D721Med (cell line): ENCODE measurements at places on chromosomes 7 and 10.

DNA sequence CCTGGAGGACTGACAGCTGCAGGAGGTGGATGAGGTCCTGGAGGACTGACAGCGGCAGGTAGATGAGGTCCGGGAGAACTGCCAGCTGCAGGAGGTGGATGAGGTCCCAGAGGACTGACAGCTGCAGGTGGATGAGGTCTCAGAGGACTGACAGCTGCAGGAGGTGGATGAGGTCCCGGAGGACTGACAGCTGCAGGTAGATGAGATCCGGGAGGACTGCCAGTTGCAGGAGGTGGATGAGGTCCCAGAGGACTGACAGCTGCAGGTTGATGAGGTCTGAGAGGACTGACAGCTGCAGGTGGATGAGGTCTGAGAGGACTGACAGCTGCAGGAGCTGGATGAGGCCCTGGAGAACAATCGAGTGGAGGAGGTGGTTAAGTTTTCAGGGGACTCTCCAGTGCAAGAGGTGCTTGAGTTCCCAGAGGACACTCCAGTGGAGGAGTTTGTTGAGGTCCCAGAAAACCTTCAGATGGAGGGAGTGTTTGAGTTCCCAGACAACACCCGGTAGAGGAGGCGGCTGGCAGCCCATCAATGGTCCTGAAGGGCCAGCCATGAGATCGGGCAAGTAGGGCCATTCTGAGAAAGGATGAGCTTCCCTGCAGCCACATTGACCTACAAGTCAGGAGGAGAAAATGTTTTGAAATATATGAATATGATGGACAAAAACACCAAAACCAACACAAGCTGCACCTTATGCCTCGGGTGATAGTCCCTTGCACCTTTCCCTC is 4.7 kb upstream of the EIF5AL1 start:
- no peak for DNase-seq

DNA sequence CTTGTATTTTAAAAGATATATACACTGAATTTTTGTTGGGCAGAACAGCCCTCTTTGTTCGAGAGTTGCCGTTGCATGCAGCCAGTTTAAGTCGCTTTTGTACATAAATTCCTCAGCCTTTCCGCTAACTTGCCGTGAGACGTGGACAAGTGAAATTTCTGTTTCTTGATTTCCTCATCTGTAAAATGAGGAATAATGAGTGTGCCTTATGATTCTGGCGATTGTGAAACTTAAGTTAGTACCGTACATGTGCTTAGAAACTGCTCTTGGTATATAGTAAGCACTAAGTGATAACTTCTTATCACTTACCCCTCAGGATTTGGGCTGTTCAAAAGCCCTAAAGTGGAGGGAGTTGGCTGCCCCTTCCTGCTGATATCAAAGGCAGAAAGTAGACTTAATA is 1.4 kb downstream of the CCNJ start:
- DNase-seq = no peak

- DNase-seq = no peak
These were observed 31.5 kb downstream of the BTAF1 start for GRCh38 chr10:91955114-91955513.

DNA sequence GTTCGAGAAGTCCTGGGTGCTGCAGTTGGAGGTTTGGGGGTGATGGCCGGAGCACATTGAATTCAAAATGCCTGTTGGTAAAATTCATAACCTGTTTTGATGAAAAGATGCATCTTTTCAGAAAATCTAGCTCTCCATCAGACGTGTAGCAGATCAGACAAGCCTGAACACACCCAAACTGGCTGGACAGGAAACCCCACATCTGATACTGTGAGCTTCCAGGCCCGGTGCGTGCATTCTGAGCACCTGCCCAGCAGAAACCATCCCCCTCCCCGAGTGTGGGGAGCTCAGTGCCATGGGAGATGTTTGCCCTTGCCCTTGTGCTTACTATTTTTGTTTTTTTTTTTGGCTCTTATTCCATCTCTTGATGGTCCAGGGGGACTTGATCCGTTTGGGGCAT is 417.1 kb downstream of the TCERG1L start:
- no peak for DNase-seq

DNA sequence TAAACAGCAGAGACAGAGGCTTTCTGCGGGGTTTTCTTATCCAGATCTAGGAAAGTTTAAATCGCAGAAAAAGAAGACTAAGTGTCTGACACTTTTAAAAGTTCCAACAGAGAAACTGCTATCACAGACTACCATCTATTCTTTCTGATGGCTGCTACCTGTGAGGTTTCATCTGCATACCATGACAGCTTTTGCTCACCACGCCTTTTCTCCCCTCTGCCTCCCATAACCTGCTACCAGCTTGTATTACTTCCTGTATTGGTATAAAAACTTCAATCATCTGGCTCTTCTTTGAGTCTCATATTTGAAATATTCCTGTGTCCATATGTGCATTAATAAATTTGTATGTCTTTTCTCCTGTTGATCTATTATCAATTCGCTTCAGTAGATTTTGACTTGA is 34.1 kb upstream of the RTKN2 start:
- no peak for DNase-seq

- no peak for DNase-seq
These were observed 108.0 kb downstream of the MKI67 start for GRCh38 chr10:128018236-128018635.

GRCh38 chr10:90218846-90219245 is 517.5 kb downstream of the KIF20B start:
- no peak for DNase-seq

GRCh38 chr7:45036796-45037195 is 36.8 kb downstream of the CCM2 start:
- DNase-seq = no peak

- no peak for DNase-seq
These were observed 522.6 kb downstream of the AUTS2 start for GRCh38 chr7:70120851-70121250.

GRCh38 chr10:98613446-98613845 is 166.7 kb upstream of the HPS1 start:
- no peak for DNase-seq

- no peak for DNase-seq
These were observed 61.2 kb downstream of the CDCA7L start for GRCh38 chr7:21884496-21884895.

DNA sequence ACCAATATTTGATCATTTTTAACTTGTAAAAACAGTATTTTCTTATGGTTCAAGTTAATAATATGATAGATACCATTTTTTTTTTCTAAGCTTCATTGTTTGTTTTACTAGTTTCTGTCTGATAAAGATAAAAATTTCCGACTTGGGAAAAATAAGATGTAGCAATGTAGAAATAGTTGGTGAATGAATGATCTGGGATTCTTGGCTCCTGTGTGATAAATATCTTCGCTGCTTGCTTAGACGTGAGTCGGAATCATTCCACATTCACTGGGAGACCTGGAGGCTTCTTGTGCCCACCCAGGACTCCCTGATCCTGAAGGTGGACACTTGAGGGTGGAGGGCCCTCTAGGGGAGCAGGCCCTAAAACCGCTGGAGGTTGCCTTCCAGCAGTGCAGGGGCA is 47.9 kb downstream of the EXOC4 start:
- DNase-seq = no peak

- no peak for DNase-seq
These were observed 242.8 kb downstream of the PTPRN2 start for GRCh38 chr7:158344706-158345300.

DNA sequence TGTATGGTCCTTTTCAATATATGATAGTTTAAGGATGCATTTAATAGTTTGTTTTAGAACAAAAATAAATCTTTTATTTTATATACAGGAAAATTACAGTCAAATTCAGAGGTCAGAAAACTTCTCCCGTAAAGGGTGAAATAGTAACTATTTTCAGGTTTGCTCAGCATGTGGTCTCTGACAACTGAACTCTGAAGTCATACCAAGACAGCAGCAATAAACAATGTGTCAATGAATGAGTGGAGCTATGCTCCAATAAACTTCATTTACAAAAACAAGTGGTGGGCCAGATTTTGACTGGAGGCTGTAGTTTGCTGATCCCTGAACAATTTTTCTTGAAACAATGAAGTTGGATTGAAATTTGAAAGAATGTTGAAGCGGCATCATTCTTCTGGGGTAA is 123.6 kb downstream of the ZNF248 start:
- DNase-seq = no peak

- DNase-seq = no peak
These were observed 23.3 kb downstream of the MYOF start for GRCh38 chr10:93458821-93459257.

GRCh38 chr10:129516846-129517679 is 50.0 kb downstream of the MGMT start:
- no peak for DNase-seq

DNA sequence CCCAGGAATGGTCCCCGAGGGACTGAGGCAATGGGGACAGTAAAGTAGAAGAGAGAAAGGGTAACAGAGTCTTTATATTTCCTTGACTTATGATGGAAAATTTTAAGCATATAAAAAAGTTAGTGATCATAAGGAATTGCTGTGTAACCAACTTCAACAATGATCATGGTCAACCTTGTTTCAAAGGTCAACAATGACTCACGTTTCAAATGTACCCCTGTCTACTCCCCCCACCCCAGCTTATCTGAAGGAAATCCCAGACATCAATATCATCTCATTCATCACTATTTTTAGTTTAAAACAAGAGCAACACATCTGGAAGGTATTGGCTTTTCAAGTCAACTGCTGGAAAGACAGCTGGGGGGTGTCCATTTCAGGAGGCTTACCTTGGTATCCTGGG is 92.9 kb downstream of the SMURF1 start:
- DNase-seq = no peak

- no peak for DNase-seq
These were observed 536.5 kb upstream of the TEX47 start for GRCh38 chr7:89332026-89332425.

DNA sequence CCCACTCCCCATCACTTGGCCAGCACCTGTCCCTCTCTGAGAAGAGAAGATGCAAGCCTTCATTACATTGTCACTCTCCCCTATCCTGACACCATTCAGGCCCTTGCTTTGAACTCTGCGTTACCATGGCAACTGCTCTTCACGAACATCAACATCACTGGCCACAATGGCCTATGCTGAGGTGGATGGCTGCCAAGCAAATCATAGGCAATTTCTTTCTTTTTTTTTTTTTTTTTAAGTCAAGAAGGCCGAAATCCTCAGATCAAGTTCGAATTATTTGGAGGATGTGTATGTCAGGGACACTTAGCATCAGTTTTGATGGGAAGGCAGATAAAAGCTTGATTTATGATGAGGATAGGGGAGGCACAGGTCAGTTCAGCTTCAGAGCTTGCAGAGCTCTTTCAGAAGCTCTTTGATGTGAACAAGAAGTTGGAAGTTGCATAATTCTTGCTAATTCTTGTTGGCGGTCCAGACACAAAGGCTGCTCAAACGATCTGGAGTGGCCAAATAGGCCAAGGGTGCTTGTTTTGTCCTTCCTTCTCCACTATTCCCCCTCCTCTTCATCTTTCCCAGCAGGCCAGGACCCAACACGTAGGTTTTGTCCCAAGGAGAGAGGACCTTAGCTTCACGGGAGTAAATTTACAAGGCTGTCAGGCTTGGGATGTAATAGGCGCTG is 179.9 kb upstream of the NPVF start:
- DNase-seq = no peak

DNA sequence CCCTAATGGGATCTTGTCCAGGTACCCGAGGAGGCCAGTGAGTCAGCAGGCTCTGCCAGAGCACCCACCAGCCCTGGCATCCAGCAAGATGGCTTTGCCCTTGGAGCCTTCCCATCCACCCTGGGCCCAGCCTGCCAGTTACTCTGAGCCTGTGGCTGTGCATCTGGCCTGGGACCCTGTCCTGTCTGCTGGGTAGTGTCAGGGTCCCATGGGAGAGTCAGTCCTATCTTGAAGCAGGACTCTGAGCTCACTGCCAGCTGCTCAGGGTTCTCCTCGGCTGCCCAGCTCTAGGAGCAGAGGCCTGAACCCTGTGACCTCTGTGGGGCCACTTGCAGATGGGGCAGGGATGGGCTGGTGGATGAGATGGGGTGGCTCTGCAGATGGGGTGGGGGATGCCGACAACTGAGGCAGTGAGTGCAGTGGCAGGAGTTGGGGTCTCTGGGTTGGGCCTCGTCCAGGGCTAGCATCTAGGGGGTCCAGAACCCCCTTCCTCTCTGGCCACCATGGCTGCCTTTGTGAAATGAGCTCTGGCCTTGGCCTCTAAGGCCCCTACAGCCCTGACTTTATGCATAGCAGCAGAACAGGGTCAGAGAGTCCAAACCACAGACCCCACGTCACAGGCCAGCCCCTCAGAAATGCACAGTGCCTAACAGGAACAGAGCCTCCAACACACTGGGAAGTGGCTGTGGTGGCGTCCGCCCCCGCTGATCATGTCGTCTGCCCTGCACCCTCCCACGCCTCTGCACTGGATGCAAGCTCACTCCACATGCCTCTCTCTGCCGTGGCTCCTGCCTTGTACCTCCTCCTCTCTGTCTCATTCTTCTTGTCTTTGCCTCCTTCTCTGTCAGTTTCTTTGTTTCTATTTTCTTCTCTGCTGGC is 88.1 kb upstream of the RET start:
- DNase-seq = no peak

DNA sequence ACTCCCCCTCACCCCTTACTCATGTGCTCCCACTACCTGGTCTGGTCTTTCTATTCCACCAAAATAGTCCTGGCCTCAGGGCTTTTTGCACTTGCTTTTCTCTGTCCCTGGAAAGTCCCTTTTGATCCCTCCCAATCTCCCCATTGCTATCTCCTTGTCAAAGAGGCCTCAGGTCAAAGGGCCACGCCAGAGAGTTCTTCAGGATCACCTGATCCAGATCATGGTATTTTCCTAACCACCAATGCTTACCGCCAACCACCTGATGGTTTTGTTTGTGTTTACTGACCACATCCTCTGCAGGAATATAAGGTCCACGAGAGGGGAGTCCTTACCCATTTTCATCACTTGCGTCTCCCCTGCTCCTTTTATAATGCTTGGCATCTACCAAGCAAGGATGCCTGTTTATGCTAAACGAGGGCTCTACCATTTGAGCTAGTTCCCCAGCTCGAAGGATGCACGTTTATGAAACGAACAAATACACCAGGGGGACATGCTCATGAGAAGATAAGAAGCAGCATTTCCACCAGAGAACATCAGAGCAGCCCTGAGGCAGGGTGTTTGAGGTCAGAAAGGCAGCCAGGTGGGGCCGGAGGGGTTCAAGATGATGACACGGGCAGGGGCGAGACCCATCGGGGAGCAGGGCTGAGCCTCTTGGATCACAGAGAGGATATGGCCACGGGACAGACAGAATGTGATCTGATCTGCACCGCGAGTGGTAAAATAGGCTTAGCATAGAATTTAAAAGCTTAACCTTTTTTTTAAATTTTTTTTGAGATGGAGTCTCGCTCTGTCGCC is 43.1 kb upstream of the FOXK1 start:
- no peak for DNase-seq

- DNase-seq = no peak
These were observed 560.8 kb downstream of the POM121L12 start for GRCh38 chr7:53596230-53596629.
